ENCODE measurements at places on chromosomes 3 and 15.

DNA sequence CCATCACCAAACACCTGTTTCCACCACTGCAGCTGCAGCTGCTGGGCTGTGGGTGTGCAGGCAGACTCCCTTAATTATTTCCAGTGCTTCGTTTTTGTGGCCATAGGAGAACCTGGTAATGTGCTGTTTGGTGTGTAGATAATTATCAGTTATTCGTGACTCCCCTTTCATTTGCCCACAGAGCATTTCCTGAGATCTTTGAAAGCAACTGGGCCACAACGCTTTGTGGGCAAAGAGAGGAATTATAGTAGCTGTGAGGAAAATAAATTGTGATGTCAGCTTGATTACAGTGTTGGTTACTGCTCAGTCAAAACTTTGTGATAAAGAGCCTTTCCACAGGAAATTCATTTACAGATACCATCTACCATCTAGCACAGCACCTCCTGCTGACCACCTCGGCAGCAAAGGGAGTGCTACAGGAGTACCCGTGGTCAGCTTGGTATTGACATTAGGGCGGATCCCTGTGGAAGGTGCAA is 193.3 kb upstream of the SLCO3A1 start:
- no peak for DNase-seq

GRCh38 chr15:41825145-41825544 is 2.7 kb upstream of the JMJD7 start:
- DNase-seq: no peak

DNA sequence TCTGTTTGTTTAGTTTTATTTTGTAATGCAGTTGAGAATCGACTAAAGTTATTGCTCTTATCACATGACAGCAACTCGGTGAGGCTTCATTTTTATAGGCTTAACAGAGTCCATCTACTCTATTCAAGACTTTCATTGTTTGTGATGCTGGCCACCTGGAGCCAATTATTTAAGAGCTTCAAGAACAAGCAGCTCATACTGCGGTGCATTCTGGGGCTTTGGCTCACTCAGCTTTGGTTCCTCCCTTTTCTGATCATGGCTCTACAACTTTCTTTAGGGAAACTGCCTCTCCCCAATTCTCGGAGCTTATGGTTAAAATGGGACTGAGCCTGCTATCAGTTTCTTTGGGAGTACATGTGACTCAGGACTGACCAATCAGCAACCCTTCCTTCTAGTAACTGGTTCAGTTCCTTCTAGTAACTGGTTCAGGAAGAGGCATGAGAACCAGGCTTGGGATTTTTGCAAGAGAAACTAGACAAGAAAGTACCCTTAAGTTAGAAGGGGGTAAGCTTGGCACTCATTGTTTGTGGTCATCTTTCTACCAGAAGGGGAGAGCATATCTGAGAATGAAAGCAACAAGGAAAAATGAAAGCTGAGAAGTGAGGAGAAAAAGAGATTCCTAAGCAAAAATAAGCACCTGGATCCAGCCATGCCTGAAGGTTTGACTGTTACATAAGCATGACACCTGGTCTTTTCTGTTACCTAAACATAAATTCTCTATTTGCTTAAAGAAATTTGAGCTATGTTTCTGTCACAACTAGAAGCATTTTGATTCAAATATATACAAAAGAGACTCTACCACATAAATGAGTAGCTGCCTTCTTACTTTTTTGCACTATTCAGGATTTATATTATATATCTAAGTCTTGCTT is 24.1 kb upstream of the ARHGEF3 start:
- DNase-seq: no peak

DNA sequence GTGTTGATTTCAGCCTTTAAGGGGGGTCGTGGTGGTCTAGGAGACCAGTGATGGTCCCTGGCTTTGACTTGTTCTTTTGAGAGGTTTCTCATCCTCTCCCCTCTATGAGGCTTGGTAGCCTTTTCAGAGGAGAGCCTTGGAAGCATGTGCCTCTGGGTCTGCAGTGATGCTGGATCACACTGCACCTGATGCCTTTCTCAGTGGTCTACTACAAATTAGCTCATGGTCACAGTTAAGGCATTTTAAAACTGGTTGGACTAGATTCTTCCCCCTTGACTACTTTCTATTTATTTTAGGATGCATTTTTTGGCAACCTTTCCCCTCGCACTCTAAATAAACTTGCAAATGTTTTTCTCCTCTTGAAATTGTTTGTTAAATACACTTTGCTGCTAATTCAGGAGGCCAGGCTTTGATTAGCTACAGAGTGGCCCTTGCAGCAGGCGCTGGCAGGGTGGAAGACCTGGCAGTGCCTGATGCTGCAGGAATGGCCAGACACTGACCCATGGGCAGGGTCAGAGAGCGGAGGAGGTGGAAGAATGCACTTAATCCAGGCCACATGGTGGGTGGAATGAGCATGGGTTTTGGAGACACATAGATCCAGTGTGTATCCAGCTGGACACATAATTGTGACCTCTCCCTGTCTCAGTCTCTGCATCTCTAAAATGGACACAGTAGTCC is 318.8 kb upstream of the CTDSPL start:
- DNase-seq: no peak

DNA sequence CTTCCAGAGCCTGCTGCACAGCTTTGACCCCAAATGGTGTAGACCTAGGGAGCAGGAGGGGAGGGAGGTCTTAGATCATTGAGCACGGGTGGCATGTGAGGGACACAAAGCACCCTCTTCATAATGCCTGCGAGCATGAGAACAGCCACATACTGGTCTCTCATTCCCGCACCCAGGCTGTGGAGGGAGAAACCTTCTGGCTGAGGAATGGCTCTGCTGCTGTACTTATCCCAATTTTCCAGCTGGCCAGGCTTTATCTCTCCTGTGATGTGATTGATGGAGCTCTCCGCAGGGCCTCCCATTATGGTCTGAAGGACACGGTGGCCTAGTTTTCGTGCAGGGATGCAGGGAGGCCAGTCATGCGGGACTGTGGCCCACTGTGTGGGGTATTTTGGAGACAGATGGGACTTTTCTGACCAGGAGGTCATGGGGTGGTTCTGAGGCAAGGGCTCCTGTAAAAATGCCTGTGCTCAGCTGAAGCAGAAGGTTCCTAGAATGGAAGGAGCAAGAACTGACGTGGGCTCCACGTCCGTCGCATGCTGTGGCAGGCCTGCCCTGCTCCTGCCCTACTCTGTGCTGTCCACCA is 251.5 kb downstream of the PLCL2 start:
- DNase-seq: no peak

GRCh38 chr3:31064021-31064420 is 169.6 kb upstream of the GADL1 start:
- DNase-seq: no peak

DNA sequence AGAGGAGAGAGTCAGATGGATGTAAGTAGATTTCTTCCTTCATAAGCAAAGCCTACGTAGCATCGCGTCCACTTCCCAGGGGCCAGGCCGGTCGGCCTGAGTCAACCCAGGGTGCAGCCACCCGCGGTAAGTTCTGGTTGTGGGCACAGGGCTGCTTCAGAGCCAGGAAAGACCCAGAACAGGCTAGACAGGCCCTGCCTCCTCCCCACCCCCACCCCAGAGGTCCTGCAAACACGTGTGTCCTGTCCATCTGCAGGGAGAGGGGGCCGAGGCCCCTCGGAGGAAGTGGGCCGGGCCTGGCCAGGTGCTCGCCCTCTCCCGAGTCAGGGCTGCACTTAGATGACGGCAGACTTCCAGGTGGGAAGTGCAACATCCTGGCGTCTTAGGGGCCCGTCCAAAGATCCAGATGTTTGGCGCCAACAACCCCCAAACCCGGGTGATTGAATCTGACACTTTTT is 100.8 kb upstream of the ALDH1A3 start:
- DNase-seq: peak; percentile 85

DNA sequence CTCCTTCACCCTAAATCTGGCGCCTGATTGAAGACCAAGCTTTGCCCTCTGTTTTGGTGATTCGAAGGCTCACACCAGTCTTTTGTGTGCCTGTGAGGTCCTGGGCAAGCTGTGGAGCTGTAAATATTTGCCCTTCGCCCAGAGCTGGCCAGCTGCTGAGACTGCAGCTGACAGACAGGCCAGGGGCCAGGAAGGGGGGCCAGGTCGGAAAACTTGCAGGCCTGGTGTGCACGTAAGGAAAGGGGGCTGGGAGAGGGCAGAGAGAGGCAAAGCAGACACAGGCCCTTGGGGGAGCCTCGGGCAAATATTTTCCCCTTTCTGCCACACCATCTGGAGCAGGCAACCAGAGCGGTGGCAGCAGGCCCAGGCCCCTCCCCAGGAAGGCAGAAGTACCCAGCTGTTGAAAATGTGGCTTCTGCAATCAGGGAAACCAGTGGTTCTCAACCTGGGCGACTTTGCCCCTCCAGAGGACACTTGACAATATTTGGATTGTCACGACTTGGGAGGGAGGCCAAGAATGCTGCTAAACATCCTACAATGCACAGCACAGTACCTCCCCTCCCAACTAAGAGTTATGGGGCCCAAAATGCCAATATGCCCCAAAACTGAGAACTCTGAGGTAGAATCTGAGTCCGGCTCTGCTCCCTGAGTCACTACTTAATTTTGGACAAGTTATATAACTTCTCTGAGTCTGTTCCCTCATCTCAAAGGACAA is 2.5 kb downstream of the PDZRN3 start:
- peak; percentile 82 for DNase-seq

- peak; percentile 14 for DNase-seq
These were observed 172.2 kb downstream of the ATP10A start for GRCh38 chr15:25690673-25691543.
